GM23248 (cell line): ENCODE measurements at places on chromosomes 6 and 20. TPM values are rescaled to one million over a fixed set of nuclear protein-coding genes. Genes with fewer than 3 reads are reported as not detected.

Gene PAK5
- total RNA-seq, result not detected in 2 replicates

DNA sequence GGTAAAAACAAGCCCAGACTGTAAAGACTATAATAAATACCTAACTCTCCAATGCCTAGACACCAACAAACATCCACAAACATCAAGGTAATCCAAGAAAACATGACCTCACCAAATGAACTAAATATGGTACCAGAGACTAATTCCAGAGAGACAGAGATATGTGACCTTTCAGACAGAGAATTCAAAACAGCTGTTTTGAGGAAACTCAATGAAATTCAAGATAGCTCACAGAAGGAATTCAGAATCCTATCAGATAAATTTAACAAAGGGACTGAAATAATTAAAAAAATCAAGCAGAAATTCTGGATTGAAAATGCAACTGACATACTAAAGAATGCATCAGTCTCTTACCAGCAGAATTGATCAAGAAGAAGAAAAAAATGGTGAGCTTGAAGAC lies 26.6 kb downstream of the NCOA6 start:
- H3K36me3 ChIP-seq, result no peaks in the 10 kb centered on the region
- no peak for DNase-seq
- no peaks in the 10 kb centered on the region for H3K4me1 ChIP-seq

- no peaks in the 10 kb centered on the region for H3K27me3 ChIP-seq
- no peak for DNase-seq
- no peaks in the 10 kb centered on the region for H3K36me3 ChIP-seq
- H3K4me3 ChIP-seq, result no peak overlapping the region
- H3K4me1 ChIP-seq, result no peaks in the 10 kb centered on the region
- no peak overlapping the region for H3K27ac ChIP-seq
These were observed 179.8 kb upstream of the BMP5 start for GRCh38 chr6:56055081-56055704.

Gene TCF21
- 2.4 and 4.1 TPM in 2 replicates for total RNA-seq

DNA sequence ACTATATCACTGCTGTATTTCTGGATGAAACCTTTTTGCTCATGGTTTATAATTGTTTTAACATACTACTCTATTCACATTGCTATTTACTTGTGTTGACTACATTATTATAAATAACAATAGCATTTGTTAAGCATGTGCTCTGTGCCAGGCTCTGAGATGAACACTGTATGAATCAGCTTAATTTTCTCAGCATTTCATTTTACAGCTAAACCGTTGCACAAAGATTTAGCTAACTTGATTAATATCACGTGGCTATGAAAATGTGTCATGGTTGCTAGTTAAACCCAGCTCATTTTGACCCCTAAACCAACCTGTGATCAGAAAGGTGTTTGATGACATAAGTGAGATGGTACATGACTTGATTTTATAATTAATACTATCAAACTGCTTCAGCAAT lies 77.5 kb downstream of the NCOA7 start:
- peak; percentile 84 for DNase-seq
- no peaks in the 10 kb centered on the region for H3K27me3 ChIP-seq
- no peaks in the 10 kb centered on the region for H3K36me3 ChIP-seq
- H3K4me3 ChIP-seq, result no peak overlapping the region
- H3K27ac ChIP-seq, result peak overlapping the region; percentile 55

DNA sequence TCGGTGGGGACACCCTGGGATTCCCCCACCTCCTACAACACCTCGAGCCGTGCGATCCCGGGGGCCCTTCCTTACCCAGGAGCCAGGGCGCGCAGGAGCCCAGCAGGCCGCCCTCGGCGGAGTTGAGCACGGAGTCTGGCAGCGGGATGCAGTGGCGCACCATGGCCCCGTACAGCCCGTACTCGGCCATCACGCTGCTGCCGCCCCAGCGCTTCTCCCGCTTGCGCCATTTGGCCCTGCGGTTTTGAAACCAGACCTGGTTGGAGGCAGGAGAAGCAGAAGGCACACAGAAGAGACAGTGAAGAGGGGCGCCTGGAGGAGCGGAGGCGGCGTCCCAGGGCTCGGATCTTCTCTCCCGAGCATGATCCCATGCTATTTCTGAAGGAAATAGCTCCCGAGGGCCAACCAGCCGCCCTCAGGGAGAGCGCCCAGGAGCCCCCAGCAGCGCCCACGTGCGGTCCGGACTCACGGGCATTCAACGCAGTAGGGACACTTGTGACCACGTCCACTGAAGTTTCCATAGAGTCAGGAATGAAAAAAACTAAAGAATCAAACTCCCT lies 4.3 kb downstream of the VSX1 start:
- no peak overlapping the region for H3K27ac ChIP-seq
- peak overlapping the region; percentile 55 for H3K4me3 ChIP-seq
- H3K4me1 ChIP-seq, result peaks cover 9% of the 10 kb centered on the region; the same call in 1 of the 2 replicates
- H3K27me3 ChIP-seq, result peaks cover 91% of the 10 kb centered on the region
- DNase-seq, result peak; percentile 59

GRCh38 chr6:28981833-28982475 lies 23.2 kb downstream of the ZNF311 start:
- no peaks in the 10 kb centered on the region for H3K27me3 ChIP-seq
- H3K4me3 ChIP-seq, result peak overlapping the region; percentile 90
- H3K27ac ChIP-seq, result peak overlapping the region; percentile 57

GRCh38 chr6:135096403-135097130 lies 41.9 kb upstream of the HBS1L start:
- H3K4me3 ChIP-seq, result no peak overlapping the region
- H3K27me3 ChIP-seq, result peaks cover 24% of the 10 kb centered on the region
- no peak overlapping the region for H3K27ac ChIP-seq
- peaks cover 3% of the 10 kb centered on the region; the same call in 1 of the 2 replicates for H3K4me1 ChIP-seq
- H3K36me3 ChIP-seq, result no peaks in the 10 kb centered on the region

GRCh38 chr6:27891320-27891875 lies 20.8 kb downstream of the OR2B2 start:
- peaks cover 3% of the 10 kb centered on the region; the same call in 1 of the 2 replicates for H3K4me1 ChIP-seq
- H3K27ac ChIP-seq, result no peak overlapping the region

GRCh38 chr20:50234288-50234687 lies 43.7 kb downstream of the CEBPB start:
- no peak for DNase-seq
- no peaks in the 10 kb centered on the region for H3K27me3 ChIP-seq
- no peaks in the 10 kb centered on the region for H3K36me3 ChIP-seq
- H3K4me3 ChIP-seq, result no peak overlapping the region
- no peak overlapping the region for H3K27ac ChIP-seq
- no peaks in the 10 kb centered on the region for H3K4me1 ChIP-seq

DNA sequence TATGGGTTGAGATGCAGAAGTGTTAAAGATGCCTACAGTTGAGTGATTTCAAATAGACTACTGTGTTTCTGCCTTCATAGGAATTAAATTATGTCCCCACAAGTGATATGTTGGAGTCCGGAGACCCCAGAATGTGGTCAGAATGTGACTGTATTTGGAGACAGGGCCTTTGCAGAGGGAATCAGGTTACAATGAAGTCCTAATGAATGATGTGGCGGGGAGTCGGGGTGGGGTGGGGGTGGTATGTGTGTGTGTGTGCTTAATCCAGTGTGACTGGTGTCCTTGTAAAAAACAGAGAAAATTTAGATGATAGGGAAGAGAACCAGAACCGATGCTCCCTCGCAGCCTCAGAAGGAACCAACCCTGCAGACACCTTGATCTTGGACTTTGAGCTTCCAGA lies 448.2 kb downstream of the QKI start:
- no peaks in the 10 kb centered on the region for H3K36me3 ChIP-seq
- DNase-seq, result no peak
- H3K27ac ChIP-seq, result no peak overlapping the region
- no peaks in the 10 kb centered on the region for H3K27me3 ChIP-seq

- no peak overlapping the region for H3K4me3 ChIP-seq
- H3K36me3 ChIP-seq, result no peaks in the 10 kb centered on the region
- H3K27ac ChIP-seq, result no peak overlapping the region
- peaks cover 7% of the 10 kb centered on the region; the same call in 1 of the 2 replicates for H3K4me1 ChIP-seq
- no peak for DNase-seq
- H3K27me3 ChIP-seq, result no peaks in the 10 kb centered on the region
These were observed 78.5 kb downstream of the CBFA2T2 start for GRCh38 chr20:33568378-33568777.

Gene PDE7B
- total RNA-seq, result 5.7 and 6.8 TPM in 2 replicates

DNA sequence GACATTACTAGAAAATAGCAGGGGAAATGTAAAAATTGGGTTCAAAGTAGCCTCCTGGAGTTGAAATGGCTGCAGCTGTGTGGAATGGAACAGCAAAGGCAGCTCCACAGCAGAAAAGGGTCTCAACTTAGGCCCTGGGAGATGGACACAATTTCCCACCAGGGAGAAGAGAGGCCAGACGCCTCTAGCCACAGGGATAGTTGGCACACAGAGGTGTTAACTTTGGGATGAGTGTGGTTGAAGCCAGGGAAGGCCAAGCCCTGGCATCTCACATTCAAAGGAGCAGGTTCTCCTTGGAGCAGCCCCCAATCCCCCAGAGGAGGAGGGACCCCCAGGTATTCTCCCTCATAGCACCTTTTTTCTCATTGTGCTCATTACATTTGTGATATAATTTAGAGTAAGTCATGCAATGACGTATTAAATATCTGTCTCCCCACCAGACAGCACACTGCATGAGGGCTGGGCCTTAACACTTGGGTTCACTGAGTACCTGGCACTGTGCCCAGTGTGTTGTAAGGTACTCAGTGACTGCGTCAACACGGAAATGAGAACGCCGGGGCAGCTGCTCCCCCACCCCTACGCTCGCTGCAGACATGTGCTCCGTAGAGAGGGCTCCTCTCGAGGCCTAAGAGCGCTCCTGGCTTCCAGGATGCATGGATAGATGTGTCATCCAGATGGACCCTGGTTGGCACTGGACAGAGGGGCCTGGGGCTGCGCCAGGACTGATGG lies 76.0 kb upstream of the CD93 start:
- no peaks in the 10 kb centered on the region for H3K36me3 ChIP-seq
- no peak overlapping the region for H3K4me3 ChIP-seq
- H3K4me1 ChIP-seq, result peaks cover 26% of the 10 kb centered on the region
- DNase-seq, result no peak

- H3K4me1 ChIP-seq, result peaks cover 14% of the 10 kb centered on the region
- no peak overlapping the region for H3K4me3 ChIP-seq
- no peaks in the 10 kb centered on the region for H3K36me3 ChIP-seq
- peak; percentile 10 for DNase-seq
- no peaks in the 10 kb centered on the region for H3K27me3 ChIP-seq
These were observed 195.3 kb downstream of the MOXD1 start for GRCh38 chr6:132205946-132206345.

Gene CD40
- total RNA-seq, result 1.8 and 2.5 TPM in 2 replicates
